Fibroblast of upper back skin (primary cell): ENCODE measurements at places on chromosomes 3 and 15.
A peak's percentile ranks its signal among the peaks of the same experiment; 100 is the strongest.

- DNase-seq, result no peak
These were observed 4.8 kb downstream of the SEMA4B start for GRCh38 chr15:90205886-90206285.

DNA sequence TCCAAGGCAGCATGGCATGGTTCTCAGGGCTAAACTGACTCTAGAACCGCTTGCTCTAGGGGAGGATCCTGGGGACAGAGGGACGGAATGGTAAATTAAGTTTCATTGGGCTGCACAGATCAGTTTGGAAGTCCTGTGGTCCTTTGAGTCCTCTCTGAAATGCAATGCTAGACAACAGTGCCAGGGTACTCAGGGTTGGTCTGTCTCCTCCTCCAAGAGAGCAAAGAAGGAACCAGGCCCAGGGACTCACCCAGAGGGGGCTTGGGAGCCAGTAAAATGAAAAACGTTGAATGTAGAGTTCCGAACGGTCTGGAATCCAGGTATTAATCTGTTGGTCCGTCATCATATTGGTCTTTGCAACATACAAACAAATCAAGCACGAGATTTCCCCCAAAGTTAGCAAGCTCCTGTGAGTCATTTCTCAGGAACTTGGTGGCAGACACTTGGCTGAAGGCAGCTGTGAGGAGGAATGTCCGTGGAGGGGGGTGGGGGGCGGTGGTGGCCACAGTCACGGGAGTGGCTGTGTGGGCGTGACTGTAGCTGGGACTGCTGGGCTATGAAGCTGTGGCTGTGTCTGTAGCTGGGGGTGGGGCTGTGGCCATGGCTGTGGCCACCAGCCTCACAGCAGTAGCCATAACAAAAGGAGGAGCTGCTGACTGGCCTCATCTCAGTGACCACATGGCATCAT is 361.0 kb downstream of the SHQ1 start:
- DNase-seq, result peak; percentile 92

DNA sequence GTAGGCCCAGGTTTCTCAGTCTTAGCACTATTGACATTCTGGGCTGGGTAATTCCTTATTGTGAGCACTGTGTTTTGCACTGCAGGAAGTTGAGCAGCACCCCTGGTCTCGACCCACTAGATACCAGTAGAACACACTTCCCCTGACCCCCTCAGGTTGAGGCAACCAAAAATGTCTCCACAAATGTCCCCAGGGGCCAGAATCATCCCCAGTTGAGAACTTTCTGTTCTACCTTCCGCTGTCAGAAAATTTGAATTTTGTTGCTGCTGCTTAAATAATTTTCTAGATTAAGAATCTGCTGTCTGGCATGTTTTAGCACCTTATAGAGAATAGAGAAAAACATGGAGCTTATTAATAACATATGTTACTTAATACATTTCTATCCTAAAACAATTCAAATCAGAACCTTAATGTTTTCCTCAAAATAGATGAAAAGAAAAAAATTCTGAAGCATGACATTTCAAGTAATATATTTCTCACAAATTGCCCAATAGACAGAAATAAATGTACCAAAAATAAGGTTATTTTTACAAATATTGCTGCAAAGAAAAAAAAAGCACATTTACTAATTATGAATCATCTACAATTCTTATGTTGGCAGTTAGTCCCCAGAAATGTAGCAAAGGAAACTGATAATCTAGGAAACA is 13.2 kb upstream of the THRB start:
- DNase-seq, result no peak

GRCh38 chr15:39597751-39598185 is 16.9 kb downstream of the THBS1 start:
- peak; percentile 79 for DNase-seq

DNA sequence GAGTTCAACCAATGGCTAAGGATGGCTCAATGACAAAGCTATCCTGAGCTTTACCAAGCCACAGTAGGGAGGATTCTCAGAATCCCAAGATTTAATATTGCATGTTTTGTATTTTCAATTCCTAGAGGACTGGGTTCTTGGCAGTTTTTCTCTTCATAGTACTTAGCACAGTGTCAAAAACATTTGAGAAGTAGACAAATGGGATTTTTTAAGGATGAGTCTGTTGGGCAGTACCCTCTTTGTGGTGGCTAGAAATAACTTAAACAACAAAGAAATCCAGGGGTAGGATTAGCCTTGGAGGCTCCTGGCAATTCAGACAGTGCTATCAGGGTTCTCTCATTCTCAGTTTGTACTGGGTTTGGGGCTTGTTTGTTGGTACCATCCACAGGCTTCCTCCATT is 212.8 kb upstream of the RORA start:
- peak; percentile 54 for DNase-seq
